Endothelial cell (in vitro differentiated cells): ENCODE measurements at places on chromosomes 7 and 10. TPM values are rescaled to one million over a fixed set of nuclear protein-coding genes. Genes with fewer than 3 reads are reported as not detected.

GRCh38 chr10:133110609-133111275, 23.0 kb downstream of the ADGRA1 start:
- no peak overlapping the region for H3K4me3 ChIP-seq
- peaks cover 14% of the 10 kb centered on the region for H3K27me3 ChIP-seq
- no peak for DNase-seq
- H3K27ac ChIP-seq, result no peak overlapping the region
- H3K4me1 ChIP-seq, result peaks cover 7% of the 10 kb centered on the region

- H3K36me3 ChIP-seq, result no peaks in the 10 kb centered on the region
- no peak for DNase-seq
- H3K27me3 ChIP-seq, result no peaks in the 10 kb centered on the region
- no peak overlapping the region for H3K4me3 ChIP-seq
- no peak overlapping the region for H3K27ac ChIP-seq
Observed at GRCh38 chr7:103918631-103919271, 70.7 kb downstream of the RELN start.

GRCh38 chr10:15121707-15122106, 24.6 kb downstream of the RPP38 start:
- H3K27ac ChIP-seq, result no peak overlapping the region
- no peaks in the 10 kb centered on the region for H3K4me1 ChIP-seq
- peaks cover 11% of the 10 kb centered on the region for H3K36me3 ChIP-seq
- peaks cover 2% of the 10 kb centered on the region for H3K27me3 ChIP-seq
- DNase-seq, result no peak

- no peak overlapping the region for H3K27ac ChIP-seq
- H3K27me3 ChIP-seq, result no peaks in the 10 kb centered on the region
- no peaks in the 10 kb centered on the region for H3K36me3 ChIP-seq
- H3K4me3 ChIP-seq, result no peak overlapping the region
- DNase-seq, result no peak
Observed at GRCh38 chr7:68348401-68348800, 1249.9 kb upstream of the AUTS2 start.

DNA sequence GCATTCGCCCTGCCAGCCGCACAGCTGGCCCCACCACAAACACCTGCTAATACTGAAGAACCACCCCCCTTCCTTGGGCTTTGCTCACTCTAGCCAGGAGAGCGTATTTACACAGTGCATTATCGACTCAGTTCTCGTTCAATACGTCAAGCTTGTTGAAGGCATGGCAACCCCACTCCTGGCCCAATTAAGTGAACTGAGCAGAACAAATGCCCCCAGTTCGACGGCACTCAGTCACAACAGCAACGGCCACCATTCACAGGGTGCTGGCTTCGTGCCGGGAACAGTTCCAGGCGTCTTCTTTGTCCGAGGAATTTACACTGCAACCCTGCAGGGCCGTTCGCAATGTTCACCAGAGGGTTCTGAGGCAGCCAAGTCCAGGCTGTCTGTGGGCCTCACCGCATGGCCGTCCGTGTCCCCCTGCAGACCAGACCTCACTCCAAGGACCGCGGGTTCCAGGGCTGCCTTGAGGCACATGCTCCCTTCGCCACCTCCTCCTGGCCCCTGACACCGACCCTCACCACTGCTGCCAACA, 175.3 kb downstream of the DIP2C start:
- H3K27me3 ChIP-seq, result peaks cover 4% of the 10 kb centered on the region
- H3K27ac ChIP-seq, result no peak overlapping the region
- no peak overlapping the region for H3K4me3 ChIP-seq
- DNase-seq, result no peak
- peaks cover 21% of the 10 kb centered on the region for H3K4me1 ChIP-seq

DNA sequence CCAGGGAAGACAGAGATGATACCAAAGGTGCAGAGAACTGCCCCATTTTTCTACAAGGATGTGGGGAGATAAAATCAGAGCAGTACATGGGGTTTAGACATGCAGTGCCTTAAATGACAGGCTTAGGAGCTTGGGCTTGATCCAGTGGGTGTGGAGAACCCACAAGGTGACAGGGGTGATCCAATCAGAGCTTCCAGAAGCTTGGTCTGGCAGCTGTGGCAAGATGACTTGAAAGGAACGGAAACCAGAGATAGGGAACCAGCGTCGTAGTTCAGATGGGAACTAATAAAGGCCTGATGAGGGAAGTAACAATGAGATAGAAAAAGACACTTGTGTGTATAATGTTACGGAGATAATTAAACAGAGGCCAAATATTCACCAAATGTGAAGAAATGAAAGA, 80.7 kb downstream of the SLC37A3 start:
- H3K4me3 ChIP-seq, result no peak overlapping the region
- no peak for DNase-seq
- no peak overlapping the region for H3K27ac ChIP-seq
- H3K4me1 ChIP-seq, result no peaks in the 10 kb centered on the region
- peaks cover 4% of the 10 kb centered on the region for H3K27me3 ChIP-seq

DNA sequence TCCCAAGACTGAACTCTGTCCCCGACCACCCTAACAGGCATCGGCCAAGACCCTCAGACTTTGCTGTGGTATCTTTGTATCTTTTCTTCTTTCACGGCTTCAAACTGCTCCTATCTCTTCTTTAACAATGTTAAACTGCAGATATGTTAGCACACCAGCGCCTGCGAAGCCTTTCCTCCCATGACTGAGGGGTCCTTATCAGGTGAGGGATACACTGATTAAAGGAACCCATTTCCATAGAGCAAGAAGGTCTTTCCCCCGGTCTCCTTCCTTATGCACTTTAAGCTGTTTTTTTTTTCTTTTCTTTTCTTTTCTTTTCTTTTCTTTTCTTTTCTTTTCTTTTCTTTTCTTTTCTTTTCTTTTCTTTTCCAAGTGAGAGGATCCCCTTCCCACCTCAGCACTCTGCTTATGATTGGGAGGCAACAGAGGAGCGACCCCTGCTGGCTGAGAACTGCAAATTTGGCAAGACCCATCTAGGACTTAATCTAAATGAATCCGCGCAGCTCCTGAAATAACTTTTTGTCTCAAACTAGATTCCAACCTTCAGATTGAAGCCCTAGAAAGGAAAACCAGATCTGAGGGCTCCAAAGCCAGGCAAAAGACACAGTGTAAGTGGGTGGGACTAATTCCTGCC, 109.9 kb downstream of the ITGB8 start:
- H3K36me3 ChIP-seq, result no peaks in the 10 kb centered on the region
- H3K4me3 ChIP-seq, result no peak overlapping the region
- H3K4me1 ChIP-seq, result no peaks in the 10 kb centered on the region
- peaks cover 5% of the 10 kb centered on the region for H3K27me3 ChIP-seq
- DNase-seq, result peak; percentile 44
- no peak overlapping the region for H3K27ac ChIP-seq

- no peak overlapping the region for H3K27ac ChIP-seq
- H3K36me3 ChIP-seq, result no peaks in the 10 kb centered on the region
- no peak for DNase-seq
Observed at GRCh38 chr10:70228491-70228890, 4.7 kb downstream of the PPA1 start.

DNA sequence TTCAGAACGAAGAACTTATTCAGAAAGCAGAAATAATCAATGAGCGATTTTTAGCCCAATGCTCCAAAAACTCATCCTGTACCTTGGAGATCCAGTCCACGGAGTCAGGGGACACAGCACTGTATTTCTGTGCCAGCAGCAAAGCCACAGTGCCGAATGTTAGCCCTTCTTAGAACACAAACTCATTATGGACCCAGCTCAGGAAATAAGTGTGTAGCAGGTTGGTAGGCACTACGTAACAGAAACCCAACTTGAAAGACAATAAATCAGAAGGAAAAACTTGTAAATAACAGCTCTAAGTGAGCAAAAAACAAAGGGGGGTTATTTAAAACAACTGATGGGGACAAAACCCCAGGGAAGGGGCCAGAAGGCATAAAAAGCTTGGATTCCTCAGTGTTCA, 112.0 kb upstream of the PRSS1 start:
- no peak overlapping the region for H3K27ac ChIP-seq
- H3K4me3 ChIP-seq, result no peak overlapping the region
- DNase-seq, result no peak
- no peaks in the 10 kb centered on the region for H3K4me1 ChIP-seq

GRCh38 chr10:93495654-93496321, 624 bp upstream of the CEP55 start:
- H3K36me3 ChIP-seq, result no peaks in the 10 kb centered on the region
- no peak overlapping the region for H3K27ac ChIP-seq
- H3K27me3 ChIP-seq, result peaks cover 6% of the 10 kb centered on the region
- DNase-seq, result peak; percentile 19
- peak overlapping the region; percentile 91 for H3K4me3 ChIP-seq
- H3K4me1 ChIP-seq, result peaks cover 18% of the 10 kb centered on the region

GRCh38 chr7:38669965-38670520, 38.9 kb upstream of the AMPH start:
- H3K27me3 ChIP-seq, result peaks cover 4% of the 10 kb centered on the region
- H3K27ac ChIP-seq, result no peak overlapping the region
- peaks cover 5% of the 10 kb centered on the region for H3K36me3 ChIP-seq
- H3K4me1 ChIP-seq, result peaks cover 25% of the 10 kb centered on the region

FAM25G gene
- total RNA-seq, result not detected

H2BK1 gene
- not detected for total RNA-seq

GJD4 gene
- total RNA-seq, result not detected

FGFR2 gene
- total RNA-seq, result 15.3 TPM

FOXP2 gene
- total RNA-seq, result 9.1 TPM

SFTPA1 gene
- not detected for total RNA-seq

ANXA8 gene
- not detected for total RNA-seq
